HEK293T (cell line): ENCODE measurements at places on chromosomes 12 and 14.

GRCh38 chr12:49093792-49094159 is 825 bp downstream of the DHH start:
- no peak for DNase-seq

GRCh38 chr12:30755395-30755762 is 628 bp upstream of the CAPRIN2 start:
- no peak for DNase-seq

DNA sequence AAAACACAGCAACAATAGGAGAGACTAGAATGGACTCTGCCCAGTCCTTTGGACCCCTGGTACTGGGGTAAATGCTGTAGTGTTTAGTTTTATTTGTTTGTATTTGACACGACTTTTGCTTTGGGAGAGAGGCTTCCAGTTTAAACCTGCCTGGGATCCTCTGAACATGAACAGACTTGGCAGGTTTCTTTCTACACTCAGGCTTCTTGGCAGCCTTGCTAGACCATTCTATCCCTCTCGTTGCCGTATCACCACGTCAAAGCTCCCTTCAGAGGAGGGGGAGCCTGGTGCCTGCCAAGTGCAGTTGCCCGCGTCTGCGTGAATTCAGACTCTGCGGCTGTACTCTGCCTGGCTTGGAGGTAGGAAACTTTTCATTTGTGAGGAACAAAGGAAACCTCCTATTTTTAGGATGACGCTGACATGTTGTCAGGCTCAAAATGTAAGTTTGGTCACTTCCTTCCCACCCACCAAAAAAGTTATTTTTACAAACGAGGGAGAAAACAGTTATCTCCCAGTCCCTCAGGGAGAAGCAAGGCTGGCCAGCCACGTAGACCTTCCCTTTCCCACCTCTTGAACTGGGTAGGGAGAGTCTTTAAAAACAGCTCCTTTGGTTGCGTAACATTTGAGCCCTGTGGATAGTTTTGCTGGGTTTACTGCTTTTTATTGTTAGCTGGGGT is 25.9 kb downstream of the CD9 start:
- no peak for DNase-seq

GRCh38 chr14:83120187-83120586 is 1586.5 kb upstream of the SEL1L start:
- DNase-seq, result no peak

GRCh38 chr12:958588-959123 is 9.2 kb upstream of the RAD52 start:
- no peak for DNase-seq

- DNase-seq, result no peak
Measured at GRCh38 chr14:64340560-64341196, 46.5 kb upstream of the ESR2 start.

DNA sequence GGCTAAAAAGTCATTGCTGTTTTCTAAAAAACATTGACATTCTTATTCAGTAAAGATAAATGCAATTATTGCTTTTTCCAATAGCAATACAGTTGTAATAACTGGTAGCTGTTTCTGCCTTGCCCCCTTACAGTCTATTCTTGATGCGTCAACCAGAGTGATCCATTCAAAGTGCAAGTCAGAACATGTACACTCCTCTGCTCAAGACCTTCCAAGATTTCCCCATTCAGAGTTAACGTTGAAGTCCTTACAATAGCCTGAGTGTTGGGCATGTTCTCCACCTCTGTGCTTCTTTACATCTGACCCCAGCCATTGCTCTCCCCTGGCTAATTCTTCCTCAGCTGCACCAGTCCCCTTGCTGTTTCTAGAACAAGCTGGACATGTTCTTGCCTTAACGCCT is 24.3 kb downstream of the VRK1 start:
- DNase-seq, result no peak

- no peak for DNase-seq
Measured at GRCh38 chr12:75684678-75685616, 173.5 kb upstream of the KRR1 start.

DNA sequence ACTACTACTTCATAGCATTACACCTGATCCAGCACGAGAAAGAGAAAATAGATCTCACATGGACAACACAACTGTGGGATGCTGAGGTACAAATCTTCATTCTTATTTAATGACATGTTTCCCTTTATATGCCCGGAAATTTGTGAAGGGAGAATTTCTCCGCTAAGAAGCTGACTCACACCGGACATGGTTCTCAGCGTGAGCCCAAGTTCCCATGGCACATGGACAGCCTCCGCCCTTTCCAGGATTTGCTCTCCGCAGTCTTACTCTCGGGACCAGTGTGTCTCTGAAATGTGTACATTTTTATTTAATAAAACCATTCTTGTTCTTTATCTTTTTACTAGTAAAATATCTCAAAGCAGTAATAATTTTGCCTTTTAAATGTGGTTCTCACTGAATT is 1154.8 kb downstream of the TMEM121 start:
- DNase-seq, result no peak

DNA sequence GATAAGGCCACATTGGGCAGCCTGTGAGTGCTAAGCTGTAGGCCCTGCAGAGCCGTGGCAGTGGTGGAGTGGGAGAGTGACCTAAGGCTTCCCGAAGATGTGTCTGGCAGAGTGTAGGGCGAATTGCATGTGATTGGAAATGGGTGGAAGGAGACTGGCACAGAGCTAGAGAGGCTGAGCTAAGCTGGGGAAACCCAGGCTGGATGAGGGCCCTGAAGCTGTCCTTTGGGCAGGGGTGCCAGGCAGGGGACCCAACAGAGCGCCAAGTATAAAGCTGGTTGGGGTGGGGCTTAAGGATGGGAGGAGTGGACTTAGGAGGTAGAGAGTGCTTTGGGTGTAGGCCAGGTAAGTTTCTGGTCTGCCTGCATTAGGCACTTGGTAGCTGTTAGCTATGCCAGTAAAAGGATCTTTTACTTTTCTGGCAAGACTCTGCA is 47.9 kb downstream of the WDR20 start:
- no peak for DNase-seq

DNA sequence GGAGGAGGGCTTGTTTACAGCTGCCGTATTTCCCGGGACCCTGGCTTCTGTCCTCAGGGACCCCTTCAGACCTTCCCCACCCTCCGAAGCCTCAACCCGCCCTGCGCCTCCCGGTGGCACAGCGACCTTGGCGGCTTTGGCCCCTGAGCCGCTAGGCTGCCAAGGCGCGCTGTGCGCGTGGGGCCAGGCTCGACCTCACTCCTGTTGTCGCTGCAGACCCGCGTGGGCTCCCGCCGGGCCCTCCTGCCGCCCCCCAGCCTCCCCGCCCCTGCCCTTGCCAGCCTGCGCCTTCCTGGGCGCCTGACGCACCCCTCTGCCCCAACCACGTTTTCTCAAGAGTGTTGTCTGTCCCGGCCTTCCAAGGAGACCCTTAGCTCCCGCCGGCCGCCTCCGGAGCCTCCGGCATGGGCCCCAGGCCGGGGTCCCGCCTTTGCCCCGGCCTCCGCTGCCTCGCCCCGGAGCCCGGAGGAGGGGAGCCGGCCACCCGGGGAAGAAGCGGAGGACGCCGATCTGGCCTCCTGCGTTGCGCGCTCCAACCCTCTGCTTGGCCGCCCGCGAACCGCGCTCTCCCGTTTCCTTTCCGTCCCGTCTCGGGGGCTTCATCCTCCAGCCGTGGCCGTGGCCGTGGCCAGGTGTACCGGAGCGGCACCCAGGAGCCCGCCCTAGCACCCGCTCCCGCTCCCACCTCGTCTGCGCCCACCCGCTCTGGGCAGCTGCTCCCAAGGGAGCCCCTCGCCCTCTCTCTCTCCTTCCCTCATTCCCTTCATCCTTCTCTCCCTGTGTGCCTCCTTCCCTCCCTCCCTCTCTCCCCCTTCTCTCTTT is 19.9 kb downstream of the PPP2R5C start:
- DNase-seq, result no peak

GRCh38 chr12:52145228-52146088 is 46.4 kb downstream of the KRT80 start:
- DNase-seq, result no peak

DNA sequence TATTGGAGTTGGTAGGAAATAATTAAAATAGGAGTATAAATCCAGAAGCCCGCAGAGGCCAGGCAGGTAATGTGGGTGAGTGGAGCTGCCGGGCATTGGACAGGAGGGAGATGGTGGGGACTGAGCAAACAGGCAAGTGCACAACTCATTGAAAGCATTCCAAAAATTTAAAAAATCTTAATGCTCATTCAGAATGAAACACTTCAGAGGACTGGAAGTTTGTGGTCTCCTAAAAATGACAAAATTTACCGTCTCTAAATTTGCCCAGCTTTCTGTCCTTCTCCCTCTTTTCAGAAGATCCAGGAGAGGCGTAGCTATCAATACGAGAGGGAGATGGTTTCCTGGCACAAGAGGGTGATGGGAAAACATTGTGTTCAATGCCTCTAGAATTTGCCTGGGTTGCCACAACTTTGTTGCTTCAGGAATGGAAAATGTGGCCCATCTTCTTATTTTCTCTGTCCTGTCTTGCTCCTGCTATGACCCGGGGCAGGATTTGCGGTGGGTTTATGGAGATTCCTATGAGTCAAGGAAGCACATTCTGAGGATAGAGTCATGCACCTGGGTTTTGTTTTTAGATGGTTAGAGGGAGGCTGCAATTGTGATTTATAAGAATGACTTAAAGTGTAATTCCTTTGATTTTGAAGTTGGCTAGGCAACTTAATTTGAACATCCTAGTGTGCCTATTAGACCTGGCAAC is 72.2 kb downstream of the BORCS5 start:
- DNase-seq, result no peak

DNA sequence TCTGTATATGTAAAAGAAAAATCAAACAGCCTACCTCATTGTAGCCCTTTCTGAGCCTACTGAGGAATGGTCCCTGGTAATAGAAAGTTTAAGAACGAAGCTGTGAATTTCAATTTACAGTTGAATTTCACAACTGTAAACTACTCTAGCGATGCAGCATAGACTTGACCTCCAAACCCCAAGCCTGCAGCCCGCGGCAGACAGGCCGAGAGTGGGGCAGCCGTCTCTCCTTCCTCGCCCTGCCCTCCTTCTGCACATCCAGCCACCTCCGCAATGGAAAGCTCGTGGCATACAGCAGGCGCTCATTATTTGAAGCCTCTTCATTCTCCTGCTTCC is 15.3 kb downstream of the RNASE2 start:
- no peak for DNase-seq

- DNase-seq, result no peak
Measured at GRCh38 chr12:90098132-90098779, 389.6 kb upstream of the ATP2B1 start.

DNA sequence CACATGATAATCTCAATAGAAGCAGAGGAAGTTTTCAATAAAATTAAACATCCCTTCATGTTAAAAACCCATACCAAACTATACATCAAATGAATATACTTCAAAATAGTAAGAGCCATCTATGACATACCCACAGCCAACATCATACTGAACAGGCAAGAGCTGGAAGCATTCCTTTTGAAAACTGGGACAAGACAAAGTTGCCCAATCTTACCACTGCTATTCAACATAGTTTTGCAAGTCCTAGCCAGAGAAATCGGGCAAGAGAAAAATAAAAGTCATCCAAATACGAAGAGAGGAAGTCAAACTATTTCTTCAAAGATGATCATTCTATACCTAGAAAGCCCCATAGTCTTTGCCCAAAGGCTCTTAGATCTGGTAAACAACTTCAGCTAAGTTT is 454.7 kb upstream of the PRICKLE1 start:
- DNase-seq, result no peak

- no peak for DNase-seq
Measured at GRCh38 chr12:32881107-32881506, 15.5 kb downstream of the PKP2 start.

GRCh38 chr14:60215127-60215444 is 33.9 kb upstream of the PPM1A start:
- no peak for DNase-seq

DNA sequence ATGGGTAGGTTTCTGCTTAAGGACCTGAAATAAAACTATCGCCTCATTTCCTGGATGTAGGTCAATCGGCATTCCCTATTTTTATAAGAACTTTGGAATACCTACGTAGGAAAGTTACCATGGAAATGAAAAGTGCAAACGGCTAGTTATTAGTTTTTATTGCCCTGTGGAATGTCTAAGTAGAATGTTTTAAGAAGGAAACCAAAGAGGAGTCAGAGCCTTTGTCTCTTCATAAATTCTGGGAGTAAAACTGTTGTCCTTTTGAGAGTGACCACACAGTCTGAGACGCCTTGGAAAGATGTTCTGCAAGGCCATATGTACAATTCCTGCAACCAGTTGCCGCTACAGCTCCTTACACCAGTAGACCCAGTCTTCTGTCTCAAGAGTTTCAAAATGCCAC is 176.0 kb upstream of the SEL1L start:
- DNase-seq, result no peak

DNA sequence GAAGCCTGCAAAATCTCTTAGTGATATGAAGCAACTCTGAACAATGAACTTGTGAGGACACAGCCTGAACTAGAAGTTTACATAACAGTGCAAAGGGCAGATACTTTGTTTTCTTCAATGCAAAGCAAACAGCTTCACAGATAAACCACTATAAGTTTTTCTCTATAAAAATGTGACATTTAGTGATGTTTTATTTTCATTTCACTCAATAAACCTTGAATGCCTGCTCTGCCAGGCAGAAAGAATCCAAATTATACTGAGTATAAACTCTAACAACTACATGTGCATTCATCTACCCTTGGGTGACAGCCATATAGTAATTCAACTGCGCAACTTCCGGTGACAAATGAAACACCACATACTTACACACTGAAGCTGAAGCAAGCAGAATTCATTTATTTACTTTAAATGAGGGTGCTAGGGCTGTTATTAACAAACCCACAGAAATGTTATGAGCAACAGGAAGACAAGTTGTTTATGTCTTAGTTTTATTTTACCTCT is 10.3 kb downstream of the DCP1B start:
- DNase-seq, result no peak

GRCh38 chr14:101073598-101073965 is 170.1 kb upstream of the RTL1 start:
- no peak for DNase-seq

DNA sequence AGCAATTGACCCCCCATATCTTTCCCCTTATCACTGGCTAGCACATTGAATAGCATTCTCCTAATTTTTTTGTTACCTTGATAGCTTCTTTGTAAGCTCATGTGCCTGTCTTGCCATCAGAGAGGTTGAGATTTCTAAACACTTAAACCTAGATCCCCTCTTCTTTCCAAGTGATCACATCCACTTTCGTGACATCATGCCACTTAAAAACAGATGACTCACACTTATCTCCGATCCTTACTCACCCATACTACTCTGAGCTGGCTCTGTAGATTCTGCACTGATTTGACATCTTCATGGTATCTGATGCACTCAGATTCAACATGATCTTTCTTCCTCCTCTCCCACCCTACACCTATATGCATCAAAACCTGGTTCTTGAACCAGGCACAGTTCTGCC is 10.5 kb downstream of the GPR137C start:
- no peak for DNase-seq

GRCh38 chr12:50765095-50765911 is 1.4 kb downstream of the ATF1 start:
- DNase-seq, result peak; percentile 31

DNA sequence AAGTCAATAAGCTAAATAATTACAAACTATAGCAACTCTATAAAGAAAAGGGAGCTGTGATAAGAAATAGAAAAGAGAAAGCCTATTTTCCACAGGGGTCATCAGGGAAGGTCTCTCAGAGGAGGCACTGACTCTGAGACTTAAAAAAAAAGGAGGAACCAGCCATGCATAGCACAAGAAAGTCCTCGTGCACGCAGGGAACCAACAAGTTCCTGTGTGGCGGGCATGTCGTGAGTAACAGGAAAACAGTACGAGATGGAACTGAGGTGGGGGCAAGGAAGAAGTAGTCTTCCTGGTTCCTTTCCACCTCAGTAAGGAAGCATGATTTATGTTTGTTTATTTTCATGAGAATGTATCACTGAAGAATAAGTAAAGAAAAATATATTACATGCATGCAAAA is 367.0 kb upstream of the TMEM132C start:
- DNase-seq, result no peak

- no peak for DNase-seq
Measured at GRCh38 chr12:121858662-121859572, at the start of gene HPD. Gene HPD, minus strand, starts transcription at chr12:121858859. Its CDS starts 36 bp downstream, at chr12:121858823.
